Astrocyte of the spinal cord (primary cell): ENCODE measurements at places on chromosomes 13 and 19.

- DNase-seq, result no peak
These were observed 22.7 kb downstream of the SERTM1 start for GRCh38 chr13:36696410-36697010.

- no peak for DNase-seq
These were observed 271.2 kb downstream of the FGF9 start for GRCh38 chr13:21942061-21942460.

DNA sequence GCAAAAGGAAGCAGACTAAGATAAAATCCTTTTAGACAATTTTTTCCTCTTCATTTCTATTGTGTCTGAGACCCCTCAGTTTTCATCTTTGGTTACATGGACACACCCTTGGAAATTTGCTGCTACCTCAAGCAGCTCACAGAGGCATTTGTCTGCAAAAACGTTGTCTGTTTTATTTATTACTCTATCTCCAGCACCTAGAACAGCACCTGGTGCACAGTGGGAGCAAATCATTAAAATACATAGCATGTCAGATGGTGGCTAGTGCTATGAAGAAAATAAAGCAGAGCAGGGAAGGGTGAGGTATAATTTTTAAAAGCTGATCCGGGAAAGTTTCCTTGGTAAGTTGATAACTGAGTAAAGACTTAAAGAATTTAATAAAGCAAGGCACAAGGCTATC is 14.3 kb upstream of the FAM124A start:
- no peak for DNase-seq

DNA sequence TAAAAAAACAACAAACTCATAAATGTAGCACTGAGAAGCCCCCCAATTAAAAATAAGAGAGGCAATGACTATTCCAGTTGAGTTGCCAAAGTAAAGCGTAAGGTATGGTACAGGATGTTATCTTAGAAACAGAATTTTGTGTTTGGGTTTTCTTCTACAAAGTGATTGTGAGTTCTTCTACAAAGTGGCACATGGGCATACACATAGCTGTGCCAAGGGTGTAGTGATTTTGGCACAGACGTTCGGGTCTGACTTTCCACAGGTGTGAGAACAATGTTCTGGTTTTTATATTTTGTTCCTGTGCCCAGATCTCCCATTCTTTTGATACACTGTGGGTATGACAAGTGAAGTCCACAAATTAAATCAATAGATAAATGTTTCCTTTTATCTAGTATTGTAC is 190.1 kb upstream of the CSNK1A1L start:
- no peak for DNase-seq

DNA sequence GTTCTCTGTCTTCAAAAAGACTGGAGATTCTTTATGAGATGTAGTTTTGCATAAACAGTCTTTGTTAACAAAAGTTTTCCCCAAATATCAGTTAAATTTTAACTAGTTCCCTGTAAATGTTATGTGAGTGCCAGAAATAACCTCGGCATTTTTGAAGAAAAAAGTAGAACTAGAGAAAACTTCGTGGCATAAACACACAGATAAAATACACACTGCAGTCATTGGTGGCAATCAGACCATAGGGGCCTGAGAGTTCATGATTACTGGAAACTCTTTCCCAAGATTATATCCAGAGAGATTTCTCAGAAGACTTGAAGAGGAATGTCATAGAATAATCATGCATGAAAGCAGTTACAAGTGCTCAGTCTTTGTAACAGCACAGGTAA is 190.0 kb downstream of the MZT1 start:
- DNase-seq, result no peak

DNA sequence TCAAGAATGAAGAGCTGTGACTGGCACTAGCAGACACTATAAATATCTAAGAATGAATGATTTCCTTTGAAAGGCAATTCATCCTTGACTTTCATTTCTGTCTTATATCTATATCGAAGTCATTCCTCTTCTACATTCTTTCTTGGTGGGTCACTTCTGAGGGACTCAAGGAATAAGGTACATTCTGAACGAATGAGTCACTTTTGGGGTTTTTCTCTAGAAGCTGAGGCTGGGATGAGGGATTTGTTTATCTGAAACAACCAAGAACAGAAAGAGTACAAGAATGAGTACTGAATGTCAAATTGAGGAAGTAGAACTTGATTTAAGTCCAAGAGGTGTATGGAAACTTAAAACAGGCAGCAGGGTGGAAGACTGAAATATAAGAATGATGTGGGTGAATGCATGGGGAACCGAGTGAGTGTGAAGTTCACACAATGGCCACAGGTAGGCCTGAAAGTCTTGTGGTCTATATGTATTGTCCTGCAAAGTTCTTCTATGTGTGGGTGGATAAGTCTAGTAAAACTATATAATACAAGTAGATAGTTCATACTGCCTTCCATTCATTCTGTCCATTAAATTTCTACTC is 343.9 kb downstream of the OXGR1 start:
- peak; percentile 90 for DNase-seq

GRCh38 chr19:30310602-30311263 is 61.5 kb upstream of the ZNF536 start:
- DNase-seq, result no peak

- DNase-seq, result no peak
These were observed 1770.2 kb upstream of the MIR17HG start for GRCh38 chr13:89577301-89577700.

- DNase-seq, result peak; percentile 20
These were observed 294.7 kb downstream of the MYO16 start for GRCh38 chr13:108924134-108924533.

- peak; percentile 31 for DNase-seq
These were observed 99.0 kb downstream of the ZNF429 start for GRCh38 chr19:21604351-21604926.

DNA sequence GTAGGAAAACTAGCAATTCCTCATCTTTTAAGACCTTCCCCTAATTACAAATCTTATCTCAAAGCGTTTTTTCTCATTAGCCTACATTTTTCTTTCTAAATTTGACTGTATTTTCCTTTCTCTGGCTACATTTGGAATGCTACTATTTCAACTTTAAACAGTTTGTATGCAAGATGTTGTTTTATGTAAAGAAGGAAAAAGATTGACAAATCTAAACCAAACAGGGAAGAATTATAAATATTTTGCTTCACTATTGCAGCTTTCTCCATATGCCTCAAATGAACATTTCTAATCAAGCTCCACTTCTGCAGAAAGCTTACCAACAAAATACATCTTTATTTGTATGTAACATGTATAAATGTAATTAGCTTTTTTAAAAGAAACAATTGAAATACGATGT is 156.2 kb downstream of the MZT1 start:
- no peak for DNase-seq

DNA sequence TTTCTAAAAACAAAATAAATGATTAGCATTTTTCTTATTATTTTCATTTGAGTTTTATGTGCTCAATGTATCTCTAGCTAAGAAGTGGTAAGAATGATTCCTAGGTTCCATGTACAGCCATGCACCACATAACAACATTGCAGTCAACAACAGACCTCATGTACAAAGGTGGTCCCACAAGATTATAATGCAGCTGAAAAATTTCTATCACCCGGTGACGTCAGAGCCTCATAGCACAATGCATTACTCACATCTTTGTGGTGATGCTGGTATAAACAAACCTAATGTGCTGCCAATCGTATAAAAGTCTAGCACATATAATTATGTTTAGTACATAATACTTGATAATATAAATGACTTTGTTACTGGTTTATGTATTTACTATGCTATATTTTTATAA is 120.5 kb downstream of the SLC7A1 start:
- DNase-seq, result peak; percentile 86

GRCh38 chr13:69619651-69620050 is 488.0 kb upstream of the ATXN8OS start:
- no peak for DNase-seq

GRCh38 chr13:40340368-40341095 is 325.9 kb downstream of the FOXO1 start:
- no peak for DNase-seq

GRCh38 chr13:85249151-85249550 is 550.1 kb downstream of the SLITRK6 start:
- DNase-seq, result no peak

GRCh38 chr13:57633141-57633949 is 1.8 kb downstream of the PCDH17 start:
- DNase-seq, result no peak

GRCh38 chr13:99351772-99352171 is 44.6 kb upstream of the GPR183 start:
- DNase-seq, result no peak

DNA sequence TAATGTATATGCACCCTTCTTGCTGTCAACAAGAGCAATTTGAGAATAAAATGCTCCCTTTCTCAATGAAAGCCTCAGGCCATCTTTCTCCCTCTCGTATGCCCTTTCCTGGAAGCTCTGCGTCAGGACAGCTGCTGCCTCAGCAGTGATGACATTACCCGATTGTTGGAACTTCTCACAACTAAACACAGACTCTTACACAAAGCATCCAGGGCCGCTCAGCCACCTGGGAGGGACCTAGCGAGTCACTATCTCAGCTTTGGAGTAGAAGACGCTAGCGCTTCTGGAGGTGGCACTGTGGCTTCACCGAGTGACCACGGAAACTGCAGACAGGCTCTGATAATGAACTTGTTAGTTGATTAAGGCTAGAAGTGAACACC is 153.2 kb upstream of the SOX1 start:
- DNase-seq, result no peak

DNA sequence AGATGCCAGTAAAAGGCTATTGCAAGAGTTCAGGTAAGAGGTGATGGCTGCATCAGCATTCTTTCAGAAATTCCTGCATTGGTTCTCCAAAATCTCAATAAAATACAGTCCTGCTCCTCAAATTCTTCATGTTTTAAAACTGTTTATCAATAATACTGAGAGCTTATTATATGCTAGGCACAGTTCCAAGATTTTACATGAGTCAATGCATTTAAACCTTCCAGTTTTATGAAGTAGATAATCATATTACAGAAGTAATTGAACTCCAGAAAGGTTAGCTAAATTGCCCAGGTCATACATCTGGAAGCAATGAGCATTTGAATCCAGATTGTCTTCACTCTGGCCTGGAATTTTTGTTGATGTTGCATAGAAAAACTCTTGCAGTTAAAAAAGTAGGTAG is 282.9 kb upstream of the SLITRK6 start:
- DNase-seq, result no peak

GRCh38 chr13:50365408-50366391 is 350.5 kb downstream of the KCNRG start:
- DNase-seq, result no peak

DNA sequence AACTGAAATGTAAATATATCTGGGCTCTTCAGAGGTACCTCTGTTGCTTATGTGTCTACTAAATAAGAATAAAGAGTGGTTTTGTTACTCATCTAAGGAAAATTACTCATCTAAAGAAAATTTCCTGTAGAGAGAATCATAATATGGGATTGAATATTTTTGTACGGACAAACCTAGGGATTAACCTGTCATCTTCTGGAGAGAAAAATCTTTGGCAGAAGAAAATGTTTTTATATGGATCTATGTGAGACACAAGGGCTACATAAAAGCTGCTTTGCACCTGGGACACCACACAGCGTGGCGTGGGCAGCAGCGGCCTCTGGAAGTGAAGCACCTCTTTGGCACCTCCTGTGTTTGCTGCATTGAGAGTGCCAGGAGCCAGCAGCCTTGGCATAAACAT is 242.9 kb upstream of the DACH1 start:
- DNase-seq, result peak; percentile 49
